ENCODE measurements at places on chromosomes 2 and 18.
A peak's percentile ranks its signal among the peaks of the same experiment; 100 is the strongest.

GRCh38 chr2:181585732-181586131 lies 71.2 kb downstream of the CERKL start:
- H3K4me3 ChIP-seq = no peak overlapping the region
- H3K27me3 ChIP-seq = peaks cover 56% of the 10 kb centered on the region
- H3K4me1 ChIP-seq = no peaks in the 10 kb centered on the region

- H3K4me1 ChIP-seq = no peaks in the 10 kb centered on the region
- H3K4me3 ChIP-seq = no peak overlapping the region
- H3K36me3 ChIP-seq = no peaks in the 10 kb centered on the region
- no peak for DNase-seq
- H3K27ac ChIP-seq = no peak overlapping the region
- no peaks in the 10 kb centered on the region for H3K27me3 ChIP-seq
Measured at GRCh38 chr2:139201516-139201915, 421.3 kb upstream of the NXPH2 start.

DNA sequence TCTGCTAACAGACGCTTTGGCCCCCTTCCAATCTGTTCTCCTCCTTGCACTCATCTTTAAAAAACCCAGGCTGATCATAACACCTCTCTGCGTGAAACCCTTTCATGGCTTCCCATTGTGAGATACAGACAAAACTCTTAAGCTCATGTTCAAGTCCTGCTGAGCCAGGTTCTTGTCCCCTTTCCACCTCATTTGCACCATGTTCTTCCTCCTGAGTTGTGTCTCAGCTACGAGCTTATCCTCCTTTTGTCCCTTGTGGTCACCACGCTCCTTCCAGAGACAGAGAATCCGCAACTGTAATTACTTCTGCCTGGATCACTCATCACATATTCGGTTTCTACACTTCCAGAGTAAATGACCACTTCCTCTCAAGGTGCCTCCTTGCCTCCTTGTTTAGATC lies 238.8 kb downstream of the ACTR3 start:
- no peaks in the 10 kb centered on the region for H3K4me1 ChIP-seq
- H3K4me3 ChIP-seq = no peak overlapping the region
- no peak overlapping the region for H3K27ac ChIP-seq
- H3K36me3 ChIP-seq = no peaks in the 10 kb centered on the region
- DNase-seq = no peak
- H3K27me3 ChIP-seq = no peaks in the 10 kb centered on the region

DNA sequence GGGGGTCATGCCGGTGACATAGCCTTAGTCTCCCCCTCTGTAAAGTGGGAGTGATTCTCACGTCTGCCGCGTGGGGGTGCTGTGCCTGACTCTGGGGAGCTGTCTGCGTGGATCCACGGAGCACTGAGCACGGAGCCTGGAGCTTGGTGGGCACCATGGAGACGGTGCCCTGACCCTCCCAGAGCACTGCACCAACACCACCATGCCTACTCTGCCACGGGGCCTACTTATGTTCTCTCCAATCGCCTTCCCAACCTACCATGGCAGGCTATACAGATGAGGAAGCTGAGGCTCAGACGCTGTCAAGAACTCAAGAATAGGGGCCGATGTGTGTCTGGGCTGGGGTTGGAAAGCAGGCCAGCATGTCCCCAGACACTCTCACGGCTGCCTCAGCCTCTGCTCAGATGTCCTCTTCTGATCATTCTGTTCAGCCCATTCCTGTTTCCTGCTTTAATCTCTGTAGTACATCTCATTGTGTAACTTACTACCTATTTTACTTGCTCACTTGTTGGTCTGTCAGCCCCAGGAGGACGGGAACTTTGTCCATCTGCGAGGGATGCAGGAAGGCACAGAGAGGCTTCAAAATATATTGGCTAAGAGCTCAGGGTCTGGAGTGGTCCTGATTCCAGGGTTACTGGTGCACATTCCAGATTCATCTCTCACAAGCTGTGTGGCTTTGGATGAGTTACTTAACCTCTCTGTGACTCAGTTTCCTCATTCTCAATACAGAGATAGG lies 168.1 kb upstream of the HS6ST1 start:
- no peaks in the 10 kb centered on the region for H3K36me3 ChIP-seq
- H3K27me3 ChIP-seq = no peaks in the 10 kb centered on the region
- no peak overlapping the region for H3K27ac ChIP-seq
- no peak overlapping the region for H3K4me3 ChIP-seq

DNA sequence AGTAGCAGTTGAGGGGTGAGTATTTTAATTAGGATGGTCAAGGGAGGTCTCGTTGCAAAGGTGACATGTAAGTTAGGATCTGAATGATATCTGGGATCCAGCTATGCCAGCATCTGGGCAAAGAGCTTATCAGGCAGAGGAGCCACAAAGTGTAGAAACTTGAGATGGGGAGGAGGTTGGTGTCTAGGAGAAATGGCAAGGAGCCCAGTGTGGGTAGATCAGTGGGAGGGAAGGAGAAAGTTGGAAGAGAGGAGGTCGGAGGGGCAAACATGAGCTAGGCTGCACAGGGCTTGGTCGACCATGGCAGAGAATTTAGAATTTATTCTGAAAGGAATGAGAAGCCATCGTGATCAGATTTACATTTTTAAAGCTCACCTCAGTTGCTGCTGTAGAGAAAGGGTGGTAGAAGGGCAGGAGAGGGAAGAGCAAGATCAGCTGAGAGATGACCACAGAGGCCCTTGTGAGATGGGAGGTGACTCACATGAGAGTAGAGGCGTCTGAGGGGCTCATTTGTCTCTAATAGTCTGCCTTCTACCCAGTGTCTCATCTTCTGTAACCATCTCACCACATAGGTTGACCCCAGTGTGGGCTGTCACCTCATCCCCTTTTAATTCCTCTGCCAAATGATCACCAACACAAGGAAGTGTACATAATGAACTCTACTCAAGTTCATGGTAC lies 170.0 kb downstream of the ETAA1 start:
- DNase-seq = peak; percentile 34
- no peak overlapping the region for H3K27ac ChIP-seq
- H3K4me1 ChIP-seq = no peaks in the 10 kb centered on the region
- H3K27me3 ChIP-seq = no peaks in the 10 kb centered on the region
- no peak overlapping the region for H3K4me3 ChIP-seq

Data from cardiac muscle cell (in vitro differentiated cells and primary cell).